ENCODE measurements at places on chromosomes 1 and 21.

DNA sequence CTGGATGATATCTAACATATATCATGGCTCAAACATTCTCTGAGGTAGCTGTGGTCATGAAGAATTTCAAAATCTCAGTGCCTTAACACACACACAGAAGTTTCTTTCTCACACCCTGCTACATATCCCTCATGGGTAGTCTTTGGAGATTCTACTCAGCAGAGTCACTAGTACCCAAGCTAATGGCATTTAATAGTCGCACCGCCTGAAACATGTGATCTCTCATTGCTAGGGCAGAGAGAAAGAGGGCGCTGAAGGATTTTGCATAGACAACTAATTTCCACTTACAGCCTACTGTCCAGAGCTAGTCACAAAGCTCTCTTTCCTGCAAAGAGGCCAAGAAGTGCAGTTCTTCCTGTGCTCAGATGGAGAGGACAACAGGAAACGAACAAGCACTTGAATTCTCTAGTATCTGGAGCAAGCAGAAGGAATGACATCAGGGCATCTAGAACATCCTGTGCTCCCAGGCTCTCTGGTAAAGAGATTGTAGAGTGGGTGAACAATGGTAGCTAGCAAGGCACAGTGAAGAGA lies 183.4 kb upstream of the PTBP2 start:
- DNase-seq = peak; percentile 48

GRCh38 chr1:175171036-175171913 lies 21.3 kb downstream of the KIAA0040 start:
- no peak for DNase-seq

DNA sequence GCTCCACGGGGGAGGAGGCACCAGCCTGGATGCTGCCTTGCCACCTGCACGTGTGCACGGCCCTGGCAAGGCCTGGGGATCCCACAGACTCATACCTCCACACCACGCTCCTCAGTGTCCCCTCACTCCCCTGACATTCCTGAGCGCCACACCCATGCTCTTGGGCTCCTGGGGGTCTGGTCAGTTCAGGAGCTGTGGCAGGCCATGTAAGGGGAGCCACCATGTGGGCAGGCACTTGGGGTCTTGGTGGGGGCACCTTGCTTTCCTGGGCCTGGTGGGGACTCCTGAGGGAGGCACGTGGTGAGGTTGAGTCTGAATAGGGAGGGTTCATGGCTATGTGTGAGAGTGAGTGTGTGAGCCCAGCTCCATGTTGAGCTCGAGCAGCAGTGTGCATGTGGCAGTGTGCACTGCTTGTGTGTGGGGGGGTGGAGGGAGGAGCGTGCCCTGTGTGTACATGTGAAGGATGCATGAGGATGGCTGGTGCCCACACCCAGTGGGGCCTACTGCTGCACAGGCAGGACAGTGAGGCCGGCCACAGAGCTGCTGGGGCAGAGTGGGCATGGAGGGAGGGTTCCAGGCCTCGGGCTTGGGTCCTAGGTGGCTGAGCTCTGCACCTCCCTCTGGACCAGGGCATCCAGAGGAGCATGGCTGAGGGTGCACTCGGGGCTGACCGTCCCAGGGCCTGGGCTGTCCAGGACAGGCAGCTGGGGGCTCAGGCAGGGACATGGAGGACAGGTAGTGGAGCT lies 1.6 kb downstream of the GJC2 start:
- no peak for DNase-seq

GRCh38 chr1:231964241-231964640 lies 337.7 kb downstream of the DISC1 start:
- DNase-seq = no peak

- DNase-seq = no peak
Measured at GRCh38 chr1:213104604-213105003, 53.6 kb downstream of the RPS6KC1 start.

- DNase-seq = no peak
Measured at GRCh38 chr1:169149555-169150286, 43.2 kb downstream of the ATP1B1 start.

- peak; percentile 24 for DNase-seq
Measured at GRCh38 chr1:224116131-224116530, 2.2 kb downstream of the FBXO28 start.

GRCh38 chr21:46154955-46155513 lies 345 bp downstream of the FTCD start:
- DNase-seq = no peak

GRCh38 chr1:222006715-222007114 lies 264.8 kb upstream of the DUSP10 start:
- no peak for DNase-seq

GRCh38 chr1:178593515-178593914 lies 80.6 kb downstream of the TEX35 start:
- no peak for DNase-seq

GRCh38 chr1:16398371-16398953 lies 31.4 kb downstream of the SZRD1 start:
- DNase-seq = no peak

GRCh38 chr1:24862775-24863483 lies 67.1 kb downstream of the RUNX3 start:
- DNase-seq = no peak

DNA sequence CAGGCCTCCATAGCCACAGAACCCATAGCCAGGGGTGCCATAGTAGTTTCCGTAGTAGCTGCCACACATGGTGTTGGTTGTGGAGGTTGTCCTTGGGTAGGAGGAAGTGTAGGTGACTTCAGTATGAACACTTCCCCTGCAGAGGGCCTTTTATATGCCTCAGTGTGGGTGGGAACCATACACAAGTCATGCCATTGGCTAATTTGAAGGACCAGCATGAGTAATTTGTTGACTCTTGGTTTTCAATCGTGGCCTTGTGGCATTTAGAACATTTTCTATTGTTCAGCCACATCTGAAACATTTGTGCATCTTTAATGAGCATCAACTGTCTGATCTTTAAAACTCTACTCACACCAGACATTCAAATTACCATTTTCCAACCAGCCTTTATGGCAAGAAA lies at the start of gene KRTAP6-1:
KRTAP6-1 (minus strand) TSS at position 95 of the 400 bp plus-strand sequence; CDS start at position 69, 26 bp downstream.
- no peak for DNase-seq

- DNase-seq = no peak
Measured at GRCh38 chr21:23218667-23219066, 2220.5 kb downstream of the NCAM2 start.

DNA sequence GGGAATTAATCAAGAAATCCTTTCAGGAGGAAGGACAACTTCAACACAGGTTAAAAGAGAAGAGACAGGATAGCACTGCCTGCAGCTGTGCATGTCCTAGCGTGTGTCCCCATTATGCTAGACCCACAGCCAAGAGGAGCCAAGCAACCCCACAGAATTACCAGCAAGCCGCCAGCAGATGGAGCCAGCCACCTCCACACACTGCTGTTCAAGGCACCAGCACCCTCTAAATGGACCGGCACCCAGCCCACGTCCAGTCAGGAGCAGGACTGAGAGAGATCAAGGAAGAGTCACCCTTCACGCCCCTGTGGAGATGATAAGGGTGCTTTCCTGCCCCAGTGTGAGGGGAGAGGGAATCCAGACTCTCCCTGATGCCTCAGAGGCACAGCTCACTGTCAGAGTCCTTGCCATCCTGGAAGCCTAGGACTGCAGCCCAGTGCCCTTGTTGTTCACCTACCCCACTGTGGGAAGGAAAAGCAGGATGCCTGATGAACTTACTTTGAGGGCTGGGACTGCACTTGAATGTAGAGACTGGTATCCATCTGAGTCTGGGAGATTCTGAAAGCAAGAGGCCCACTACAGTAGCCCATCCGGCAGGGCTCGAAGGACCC lies 37.1 kb upstream of the CTTNBP2NL start:
- peak; percentile 77 for DNase-seq

DNA sequence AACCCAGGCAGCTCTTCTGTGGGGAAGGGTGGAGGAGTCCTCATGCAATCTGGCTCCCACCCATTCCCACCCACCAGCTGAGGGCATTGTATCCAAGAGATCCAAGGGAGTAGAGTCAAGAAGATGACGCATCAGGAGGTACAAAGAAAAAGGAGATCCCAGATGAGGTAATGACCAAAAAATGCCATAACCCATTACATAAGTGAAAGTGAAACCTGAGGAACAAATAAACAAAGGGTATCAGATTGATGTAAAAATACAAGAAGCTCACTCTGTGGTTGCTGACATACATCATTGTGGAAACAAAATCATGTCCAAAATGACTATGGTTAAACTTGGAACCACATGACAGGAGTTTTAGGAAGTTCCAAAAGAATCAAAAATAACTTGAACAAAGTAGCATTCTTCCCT lies 42.5 kb downstream of the CCN1 start:
- DNase-seq = peak; percentile 80

GRCh38 chr1:100037656-100037926 lies 67.8 kb downstream of the SLC35A3 start:
- DNase-seq = no peak

DNA sequence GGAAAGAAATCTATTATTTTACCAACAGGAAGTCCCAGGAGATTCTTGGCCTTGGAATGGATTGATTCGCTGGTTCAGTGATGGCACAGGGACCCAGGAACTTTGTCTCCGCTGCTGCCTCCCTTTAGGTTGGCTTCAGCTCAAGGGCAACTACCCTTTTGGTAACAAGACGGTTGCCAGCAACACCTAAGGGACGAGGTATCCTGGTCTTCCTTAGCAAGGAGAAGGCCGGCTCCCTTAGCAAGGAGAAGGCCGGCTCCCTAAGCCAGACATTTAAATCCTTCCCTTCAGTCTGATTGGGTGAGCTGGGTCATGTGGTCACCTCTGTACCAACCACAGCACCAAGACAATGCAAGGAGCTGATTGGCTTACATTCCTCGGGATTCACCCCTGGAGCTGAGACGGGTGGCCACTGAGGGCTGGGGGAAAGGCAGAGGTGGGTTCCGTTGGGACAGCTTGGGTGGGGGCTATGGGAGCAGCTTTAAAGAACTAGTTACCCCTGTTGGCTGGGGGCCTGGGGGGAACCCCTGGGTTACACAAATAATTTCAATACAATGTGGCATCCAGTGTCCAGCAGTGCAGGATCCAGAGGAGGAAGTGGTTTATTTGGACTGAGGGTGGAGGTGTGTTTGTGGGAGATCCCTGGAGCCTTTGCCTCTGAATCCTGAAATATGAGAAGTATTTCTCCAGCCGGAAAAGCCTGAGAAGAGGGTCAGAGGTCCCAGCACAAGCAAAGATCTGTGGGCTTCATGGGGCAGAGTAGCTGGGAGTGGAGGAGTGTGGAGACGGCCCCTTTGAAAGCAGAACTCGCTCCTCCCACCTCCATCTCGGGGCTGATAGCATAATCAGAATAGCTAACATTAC lies 20.7 kb upstream of the CLIC4 start:
- DNase-seq = peak; percentile 45

DNA sequence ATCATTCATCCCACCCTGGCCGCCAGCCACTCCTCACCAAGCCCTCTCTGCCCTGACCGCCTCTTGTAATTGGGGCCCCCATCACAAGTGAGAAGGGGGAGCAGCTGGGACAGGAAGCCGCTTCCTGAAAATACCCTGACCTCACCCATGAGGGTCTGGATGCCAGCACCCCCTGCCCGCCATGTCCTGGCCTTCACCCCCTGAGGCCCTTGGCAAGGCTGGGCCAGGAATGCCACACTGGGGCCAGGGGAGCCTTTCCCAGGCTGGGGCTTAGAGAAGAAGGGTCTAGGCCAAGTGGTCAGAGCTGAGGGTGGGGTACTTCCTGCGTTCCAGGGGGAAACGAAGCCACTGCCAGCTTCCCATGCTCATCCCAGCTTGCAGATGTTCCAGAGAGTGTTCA lies 60.5 kb downstream of the TAS1R2 start:
- no peak for DNase-seq

DNA sequence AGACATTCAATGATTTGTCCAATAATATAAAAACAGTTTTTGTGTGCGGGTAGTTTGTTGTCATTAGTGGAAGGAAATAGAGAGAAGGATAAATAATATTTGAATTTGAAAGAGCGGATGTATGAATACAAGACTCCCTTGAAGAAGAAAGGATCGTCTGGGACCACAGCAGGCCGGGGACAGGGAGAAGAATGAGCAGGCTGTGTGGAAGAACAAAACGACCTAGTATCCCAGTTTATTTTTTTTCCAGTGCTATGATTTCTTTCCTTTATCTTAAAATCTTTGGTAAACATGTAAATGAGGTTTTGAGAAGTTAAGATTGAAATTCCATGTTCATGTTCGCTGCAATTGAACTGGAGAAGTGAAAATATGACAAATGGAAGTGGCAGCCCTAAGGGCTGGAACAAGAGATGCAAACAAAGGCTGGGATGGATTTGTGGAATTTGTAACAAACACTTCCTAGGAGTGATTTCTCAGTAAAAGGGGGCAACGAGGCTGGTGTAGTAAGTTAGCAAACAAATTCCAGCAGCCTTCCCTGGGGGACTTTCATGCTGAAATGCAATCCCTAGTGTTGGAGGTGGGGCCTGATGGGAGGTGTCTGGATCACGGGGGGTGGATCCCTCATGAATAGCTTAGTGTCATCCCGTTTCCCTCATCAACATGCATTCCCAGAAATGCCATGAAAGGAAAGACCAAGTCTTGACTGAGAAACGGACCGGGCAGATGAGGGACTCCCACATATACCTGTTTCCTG lies 10.2 kb upstream of the IFI16 start:
- DNase-seq = peak; percentile 74

DNA sequence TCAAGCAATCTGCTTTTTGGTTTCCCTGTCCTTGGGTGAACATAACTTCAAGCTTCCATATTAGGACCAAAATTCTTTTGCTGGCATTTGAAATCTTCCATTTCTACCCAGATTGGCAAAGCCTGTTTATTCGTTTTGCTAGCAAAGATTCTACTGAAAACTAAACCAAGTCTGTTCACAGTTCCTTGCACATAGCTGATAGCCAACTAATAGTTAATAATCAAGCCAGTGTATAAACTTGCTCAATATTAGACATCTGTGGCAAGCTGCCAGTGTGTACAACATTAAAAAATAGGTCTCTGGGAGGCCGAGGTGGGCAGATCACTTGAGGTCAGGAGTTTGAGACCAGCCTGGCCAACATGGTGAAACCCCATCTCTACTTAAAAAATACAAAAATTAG lies 6.3 kb downstream of the APP start:
- no peak for DNase-seq

Data from AG20443 (cell line).